Stimulated activated naive CD4-positive, alpha-beta T cell treated with Interleukin-2 at 50 U/mL for 16 hours (primary cell): ENCODE measurements at places on chromosomes 6 and 20.
A peak's percentile ranks its signal among the peaks of the same experiment; 100 is the strongest.

GRCh38 chr20:881051-881782 lies 34.9 kb downstream of the ANGPT4 start:
- DNase-seq: no peak

GRCh38 chr6:308768-309167 lies 16.5 kb downstream of the DUSP22 start:
- DNase-seq: no peak

DNA sequence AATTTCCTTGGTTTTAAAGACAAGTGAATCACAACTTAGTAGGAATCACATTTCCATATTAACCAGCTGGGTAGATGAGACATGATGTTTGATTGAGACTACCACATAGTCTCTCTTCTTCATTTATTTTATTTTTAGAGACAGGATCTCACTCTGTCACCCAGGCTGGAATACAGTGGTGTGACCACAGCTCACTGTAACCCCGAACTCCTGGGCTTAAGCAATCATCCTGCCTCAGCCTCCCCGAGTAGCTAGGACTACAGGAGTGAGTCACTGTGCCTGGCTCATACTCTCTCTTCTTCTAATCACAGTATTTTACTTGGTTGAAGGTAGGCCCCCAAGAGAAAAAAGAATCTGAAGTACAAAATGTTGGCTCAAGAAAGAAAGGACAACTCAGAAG lies 80.2 kb upstream of the ASF1A start:
- DNase-seq: no peak

- no peak for DNase-seq
These were observed 31.7 kb upstream of the UBR2 start for GRCh38 chr6:42532038-42532669.

- DNase-seq: no peak
These were observed 100.4 kb downstream of the JARID2 start for GRCh38 chr6:15346315-15346714.

GRCh38 chr6:50762798-50763197 lies 49.5 kb downstream of the TFAP2D start:
- DNase-seq: no peak

DNA sequence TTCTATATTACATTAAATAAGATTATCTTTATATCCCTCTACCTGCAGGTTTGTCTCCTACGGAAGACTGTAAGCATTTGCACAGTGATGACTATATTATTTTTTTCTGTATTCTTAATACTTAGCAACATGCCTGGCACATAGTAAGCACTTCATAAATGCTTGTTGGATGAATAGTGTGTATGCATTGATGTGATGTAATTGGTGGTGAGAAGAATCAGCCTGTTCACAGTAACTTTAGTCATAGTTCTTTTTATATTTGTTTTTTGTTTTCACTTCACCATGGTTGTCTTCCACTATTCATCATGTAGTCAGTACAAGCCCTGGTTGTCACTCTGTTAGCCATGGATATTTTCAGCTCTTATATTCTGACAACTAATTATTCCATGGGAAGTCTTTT lies 184.0 kb upstream of the FLRT3 start:
- DNase-seq: no peak

GRCh38 chr20:12965870-12966251 lies 42.9 kb upstream of the SPTLC3 start:
- no peak for DNase-seq

GRCh38 chr6:41404182-41404845 lies 68.9 kb downstream of the NCR2 start:
- no peak for DNase-seq

DNA sequence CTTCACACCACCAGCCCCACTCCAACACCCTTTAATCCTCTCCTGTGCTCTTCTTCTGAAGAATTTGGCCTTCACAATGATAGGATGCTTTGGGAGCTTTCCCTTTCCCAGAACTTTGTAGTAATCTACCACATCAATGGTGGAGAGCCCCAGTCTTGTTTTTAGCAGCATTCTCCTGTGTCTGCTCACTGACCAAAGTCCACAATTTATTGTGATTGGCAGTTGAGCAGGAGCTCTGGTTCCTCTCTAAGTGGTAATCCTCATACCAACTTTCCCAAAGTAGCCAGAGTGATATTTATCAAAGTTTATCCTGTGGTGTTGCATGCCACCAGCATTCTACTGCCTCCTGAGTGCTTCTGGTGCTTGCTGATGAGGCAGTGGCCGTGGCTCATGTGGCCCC lies 29.0 kb upstream of the OPN5 start:
- no peak for DNase-seq

GRCh38 chr6:24960991-24961475 lies 25.3 kb upstream of the RIPOR2 start:
- DNase-seq: no peak

- peak; percentile 61 for DNase-seq
These were observed 1.1 kb downstream of the AMD1 start for GRCh38 chr6:110875548-110876169.

DNA sequence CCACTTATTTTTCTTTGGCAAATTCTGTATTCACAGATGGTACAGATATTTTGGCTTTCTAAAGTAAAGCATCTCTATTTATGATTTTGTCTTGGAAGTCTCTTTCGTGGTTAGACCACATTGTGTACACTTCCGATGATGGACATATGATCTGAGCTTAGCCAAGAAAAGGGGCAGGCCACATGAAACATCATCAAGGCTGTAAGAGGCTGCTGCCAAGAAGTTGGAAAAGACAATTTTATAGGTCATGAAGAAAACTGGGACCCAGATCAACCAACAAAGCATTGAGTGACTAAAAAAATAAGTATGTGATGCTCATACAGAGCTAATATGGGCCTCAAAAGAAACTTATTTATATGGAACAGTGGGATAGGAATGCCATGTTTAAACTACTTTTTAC lies 266.4 kb downstream of the HAO1 start:
- DNase-seq: no peak

DNA sequence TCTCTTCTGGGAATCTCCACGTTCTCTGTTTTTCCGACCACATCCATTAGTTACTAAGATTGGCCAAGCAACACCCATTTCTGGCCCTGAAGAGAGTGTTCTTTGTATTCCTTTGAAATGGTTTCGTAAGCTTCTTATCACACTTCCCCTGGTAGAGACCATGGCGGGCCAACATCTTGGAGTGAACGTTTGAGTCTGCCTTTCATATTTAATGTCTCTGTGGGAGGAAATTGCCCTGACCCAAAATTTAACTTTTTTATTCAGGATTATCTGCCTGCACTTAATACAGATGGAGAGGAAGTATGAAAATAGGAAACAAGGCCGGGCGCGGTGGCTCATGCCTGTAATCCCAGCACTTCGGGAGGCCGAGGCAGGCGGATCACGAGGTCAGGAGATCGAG lies 177.0 kb upstream of the SNX9 start:
- no peak for DNase-seq

DNA sequence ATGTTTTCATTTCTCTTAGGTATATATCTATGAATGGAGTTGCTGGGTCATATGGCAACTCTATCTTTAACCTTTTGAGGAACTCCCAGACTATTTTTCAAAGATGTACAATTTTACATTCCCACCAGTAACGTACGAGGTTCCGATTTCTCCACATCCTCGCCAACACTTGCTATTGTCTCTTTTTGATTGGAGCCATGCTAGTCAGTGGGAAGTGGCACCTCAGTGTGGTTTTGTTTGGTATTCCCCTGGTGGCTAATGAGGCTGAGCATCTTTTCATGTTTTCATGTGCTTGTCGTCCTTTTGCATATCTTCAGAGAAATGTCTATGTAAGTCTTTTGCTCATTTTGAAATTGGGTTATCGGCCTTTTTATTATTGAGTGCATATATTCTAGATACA lies 178.6 kb upstream of the EXOC2 start:
- no peak for DNase-seq

DNA sequence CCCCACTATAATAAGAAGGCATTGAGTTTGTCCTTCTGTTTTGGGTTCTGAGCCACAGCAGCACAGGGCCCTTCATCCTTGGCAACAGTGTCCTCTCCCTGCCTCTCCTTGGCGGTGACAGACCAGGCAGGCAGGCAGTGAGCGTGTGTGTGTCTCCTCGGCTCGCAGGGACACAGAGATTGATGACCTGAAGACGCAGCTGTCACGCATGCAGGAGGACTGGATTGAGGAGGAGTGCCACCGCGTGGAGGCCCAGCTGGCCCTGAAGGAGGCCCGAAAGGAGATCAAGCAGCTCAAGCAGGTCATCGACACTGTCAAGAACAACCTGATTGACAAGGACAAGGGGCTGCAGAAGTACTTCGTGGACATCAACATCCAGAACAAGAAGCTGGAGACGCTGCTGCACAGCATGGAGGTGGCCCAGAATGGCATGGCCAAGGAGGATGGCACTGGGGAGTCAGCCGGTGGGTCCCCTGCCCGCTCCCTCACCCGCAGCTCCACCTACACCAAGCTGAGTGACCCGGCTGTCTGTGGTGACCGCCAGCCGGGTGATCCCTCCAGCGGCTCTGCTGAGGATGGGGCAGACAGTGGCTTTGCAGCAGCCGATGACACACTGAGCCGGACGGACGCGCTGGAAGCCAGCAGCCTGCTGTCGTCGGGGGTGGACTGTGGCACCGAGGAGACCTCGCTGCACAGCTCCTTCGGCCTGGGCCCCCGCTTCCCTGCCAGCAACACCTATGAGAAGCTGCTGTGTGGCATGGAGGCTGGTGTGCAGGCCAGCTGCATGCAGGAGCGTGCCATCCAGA lies 24.0 kb downstream of the SDCBP2 start:
- no peak for DNase-seq

GRCh38 chr6:36717231-36717825 lies 19.7 kb downstream of the RAB44 start:
- DNase-seq: no peak

DNA sequence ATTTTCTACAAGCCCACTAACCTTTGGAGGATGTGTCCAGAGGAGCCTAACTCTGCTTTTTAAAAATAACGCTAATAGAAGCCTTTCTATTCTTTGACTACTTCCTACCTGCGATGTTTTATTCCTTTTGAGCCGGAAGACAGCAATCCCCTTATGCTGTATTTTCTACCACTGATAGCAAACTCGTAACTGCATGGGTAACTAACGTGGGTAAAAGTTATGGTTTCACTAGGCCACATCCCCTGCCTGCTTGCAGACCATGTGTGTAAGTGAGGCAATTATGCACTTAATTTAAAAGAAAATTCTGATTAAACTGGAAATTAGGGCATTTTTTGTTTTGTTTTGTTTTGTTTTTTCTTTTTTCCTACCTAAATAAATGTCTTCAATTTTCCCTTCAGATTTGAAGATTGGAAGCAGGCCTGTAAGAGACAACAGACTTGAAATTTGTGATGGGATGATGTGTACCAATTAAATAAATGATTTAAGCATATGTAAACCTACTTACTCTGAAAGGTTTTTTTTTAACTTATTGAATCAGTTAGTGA lies 931 bp downstream of the UFL1 start:
- DNase-seq: no peak

GRCh38 chr6:169869301-169869700 lies 117.9 kb downstream of the ERMARD start:
- no peak for DNase-seq

- no peak for DNase-seq
These were observed 68.6 kb downstream of the GFOD1 start for GRCh38 chr6:13418844-13419243.

GRCh38 chr6:142184307-142184706 lies 37.2 kb downstream of the VTA1 start:
- no peak for DNase-seq

- no peak for DNase-seq
These were observed 190.8 kb downstream of the DLL1 start for GRCh38 chr6:170100046-170100445.

GRCh38 chr20:5987383-5987782 lies 36.9 kb downstream of the MCM8 start:
- no peak for DNase-seq

- no peak for DNase-seq
These were observed 150.3 kb downstream of the SYCP2 start for GRCh38 chr20:59782986-59783640.

- DNase-seq: no peak
These were observed 197.1 kb upstream of the PCSK2 start for GRCh38 chr20:17029698-17030097.

DNA sequence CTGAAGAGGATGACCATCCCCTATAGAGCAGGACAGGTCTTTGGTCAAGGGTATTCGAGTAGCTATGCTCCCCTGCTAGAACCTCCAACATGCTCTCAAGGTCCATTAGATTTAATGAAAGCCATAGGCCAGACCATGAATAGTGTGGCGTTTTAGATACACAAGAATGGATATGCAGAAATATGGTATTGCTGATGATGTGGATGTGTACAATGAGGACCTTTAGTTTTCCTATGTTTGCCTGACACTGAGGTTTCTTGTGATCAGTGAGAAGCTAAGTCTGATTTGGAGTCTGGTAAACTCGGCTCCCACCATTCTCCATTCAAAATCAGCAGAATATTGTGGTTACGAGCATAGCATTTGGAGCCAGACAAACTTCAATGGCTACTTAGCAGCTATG lies 125.6 kb downstream of the TSHZ2 start:
- no peak for DNase-seq
